ENCODE measurements at places on chromosomes 2 and 18.

DNA sequence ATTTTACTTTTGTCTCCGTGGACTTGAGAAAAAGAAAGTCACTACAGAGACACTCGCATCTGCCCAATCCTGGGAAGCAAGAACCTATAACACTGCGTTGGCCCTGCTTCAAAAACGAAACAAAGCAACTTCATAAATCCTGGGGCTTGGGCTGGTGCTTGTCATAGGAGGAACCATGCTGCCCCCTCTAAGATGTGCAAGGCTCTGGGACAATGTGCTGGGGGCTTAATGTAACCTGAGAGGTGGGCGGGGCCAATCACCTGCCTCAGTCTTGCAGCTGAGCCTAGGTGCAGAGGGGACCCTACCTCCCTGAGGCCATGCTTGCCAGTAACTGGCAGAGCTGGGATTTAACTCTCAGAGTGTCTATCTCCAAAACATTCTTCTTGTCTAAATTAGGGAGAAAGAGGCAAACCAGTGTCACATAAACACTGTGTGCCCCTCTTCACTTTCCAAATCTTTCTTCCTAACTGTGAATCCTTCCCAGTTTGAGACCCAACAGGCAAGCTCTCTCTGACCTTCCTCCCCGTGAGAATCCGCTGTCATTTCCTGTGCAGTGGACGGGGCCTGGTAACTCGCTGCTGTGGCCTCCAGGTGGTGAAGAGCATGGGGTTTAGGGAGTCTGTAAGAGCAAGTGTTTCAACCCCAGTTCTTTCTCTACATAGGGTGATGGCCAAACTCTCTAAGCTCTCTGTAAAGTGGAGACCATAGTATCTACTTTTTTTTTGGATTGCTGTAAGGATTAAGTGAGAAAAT lies 115.1 kb downstream of the ACKR3 start:
- DNase-seq: no peak

GRCh38 chr2:79855264-79856006 lies 342.6 kb downstream of the CTNNA2 start:
- DNase-seq: peak; percentile 31

- DNase-seq: no peak
Observed at GRCh38 chr2:157465554-157465953, 21.7 kb upstream of the CYTIP start.

DNA sequence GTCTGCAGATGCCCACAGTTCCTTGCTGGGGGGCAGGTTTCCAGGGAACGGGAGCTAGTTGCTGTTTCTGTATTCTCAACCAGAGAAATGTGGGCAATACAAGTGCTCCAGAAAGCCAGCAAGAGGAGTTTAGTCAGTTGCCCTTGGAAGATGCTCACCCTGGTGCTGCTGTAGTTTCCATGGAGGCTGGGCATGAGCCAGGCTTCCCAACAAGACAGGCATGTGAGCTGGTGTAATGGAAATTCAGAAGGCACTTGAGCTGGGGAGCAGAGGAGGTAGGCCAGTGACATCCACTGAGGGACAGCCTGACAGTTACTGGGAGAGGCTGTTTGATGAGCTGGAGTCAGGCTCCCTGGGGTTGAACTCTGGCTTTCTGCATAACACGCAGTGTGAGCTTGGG lies 7.7 kb downstream of the HK2 start:
- DNase-seq: no peak

DNA sequence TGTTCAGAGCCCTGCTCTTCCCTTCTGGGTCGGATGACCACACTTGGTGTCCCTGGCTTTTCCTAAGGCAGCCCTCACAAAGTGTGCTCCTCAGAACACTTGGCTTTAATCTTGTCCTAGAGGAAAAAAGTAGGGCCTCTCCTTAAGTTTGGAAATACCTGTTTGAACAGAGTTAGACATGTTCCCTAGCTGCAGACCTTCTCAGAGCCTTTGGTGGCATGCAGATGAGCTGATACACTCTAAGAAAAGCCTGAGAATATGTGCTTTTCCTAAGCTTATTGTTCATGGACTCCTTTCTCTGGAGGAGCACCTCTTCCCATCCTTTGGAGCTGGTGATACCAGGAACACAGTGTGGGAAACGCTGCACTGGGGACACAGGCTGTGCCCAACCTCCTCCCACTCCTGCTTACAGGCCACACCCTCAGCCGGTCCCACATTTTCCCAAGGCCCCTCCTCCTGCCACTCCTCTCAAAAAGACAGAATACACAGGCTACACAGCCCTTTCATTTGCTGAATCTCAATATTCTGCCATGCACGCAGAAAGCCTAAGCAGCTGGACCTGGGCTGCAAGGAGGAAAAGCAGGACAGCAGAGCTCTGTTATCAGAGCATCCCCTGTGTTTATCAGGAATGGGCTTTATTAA lies 443.6 kb downstream of the NBAS start:
- no peak for DNase-seq

DNA sequence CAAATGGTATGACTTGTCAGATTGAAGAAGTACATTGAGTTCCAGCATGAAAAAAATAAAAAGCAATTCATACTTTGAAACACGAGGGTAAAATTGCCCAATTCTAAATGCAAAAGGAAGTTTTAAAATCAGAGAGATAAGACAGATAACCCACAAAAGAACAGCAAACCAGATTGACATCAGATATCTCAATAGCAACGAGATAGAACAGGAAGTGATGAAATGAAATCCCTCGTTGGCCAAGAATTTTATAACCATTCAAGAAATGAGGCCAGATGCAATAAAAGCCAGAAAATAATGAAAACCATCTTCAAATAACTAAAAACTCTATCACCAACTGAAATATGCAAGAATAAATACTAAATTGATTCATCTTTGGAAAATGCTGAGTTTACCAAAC lies 172.8 kb downstream of the CD226 start:
- no peak for DNase-seq

DNA sequence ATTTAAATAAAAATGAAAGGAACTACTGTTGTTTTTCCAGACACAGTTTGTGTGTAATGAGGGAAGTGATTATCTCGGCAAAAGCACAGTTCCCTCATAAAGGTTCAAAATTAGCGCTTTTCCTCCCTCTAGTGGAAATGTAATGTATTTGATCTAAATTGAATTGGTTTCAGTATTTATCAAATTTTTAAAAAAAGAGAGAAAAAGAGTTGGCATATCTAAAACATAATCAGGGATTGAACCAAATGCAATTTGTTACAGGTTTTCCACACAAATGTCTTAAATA lies 37.5 kb downstream of the CMPK2 start:
- DNase-seq: peak; percentile 51

DNA sequence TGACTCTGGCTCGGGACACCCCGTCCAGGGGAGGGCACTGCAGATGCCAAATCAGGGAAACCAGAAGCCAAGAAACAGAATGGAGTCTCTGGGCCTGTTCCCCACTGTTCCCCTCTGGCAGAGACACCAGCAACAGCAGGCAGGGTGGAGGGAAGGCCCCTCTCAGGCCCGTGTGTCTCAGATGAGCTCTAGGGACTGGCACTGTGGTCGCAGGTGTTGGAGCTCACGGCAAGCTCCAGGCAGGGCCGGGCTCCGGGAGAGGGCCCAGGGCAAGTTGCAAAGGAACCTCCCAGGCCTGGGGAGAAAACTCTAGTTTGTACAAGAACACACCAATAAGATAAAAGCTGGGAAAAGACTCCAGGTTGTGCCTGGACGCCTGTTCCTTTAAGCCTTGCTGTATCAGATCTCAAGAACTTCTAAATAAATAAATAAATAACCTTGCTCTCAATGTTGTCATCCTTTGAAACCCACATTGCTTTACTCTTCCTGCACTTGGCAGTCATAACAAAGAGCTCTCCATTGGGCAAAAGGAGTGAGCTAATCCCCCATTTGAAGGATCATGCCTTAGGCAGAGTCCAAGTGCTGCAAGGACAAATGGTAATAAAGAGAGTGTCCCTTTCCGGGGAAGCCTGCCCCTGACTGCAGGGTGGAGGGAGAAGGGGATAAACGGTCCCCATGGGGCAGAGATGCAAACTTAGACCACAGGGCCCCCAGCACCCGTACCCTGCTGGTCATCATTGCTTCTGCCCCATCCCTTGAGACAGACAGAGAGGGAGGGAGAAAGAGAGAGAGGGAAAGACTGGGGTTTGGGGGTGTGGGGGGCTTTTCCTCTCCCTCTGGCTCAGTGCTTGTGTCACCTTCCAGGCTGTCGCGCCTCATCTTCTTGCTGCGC lies 33.3 kb downstream of the CNGA3 start:
- DNase-seq: no peak

GRCh38 chr2:65525616-65526231 lies 93.3 kb upstream of the SPRED2 start:
- DNase-seq: no peak

GRCh38 chr2:204051984-204052556 lies 115.5 kb downstream of the ICOS start:
- DNase-seq: no peak

GRCh38 chr18:67417864-67418523 lies 98.5 kb downstream of the DSEL start:
- peak; percentile 60 for DNase-seq

- DNase-seq: peak; percentile 91
Observed at GRCh38 chr2:74740741-74741431, 86.8 kb downstream of the SEMA4F start.

- DNase-seq: peak; percentile 46
Observed at GRCh38 chr2:208315081-208315788, 49.2 kb downstream of the PIKFYVE start.

- peak; percentile 75 for DNase-seq
Observed at GRCh38 chr2:199457147-199458008, at the start of gene SATB2. SATB2 (minus strand) TSS chr2:199457939; CDS start chr2:199456037, 1,902 bp downstream.

- no peak for DNase-seq
Observed at GRCh38 chr2:95238131-95238530, 30.8 kb downstream of the ZNF892 start.

DNA sequence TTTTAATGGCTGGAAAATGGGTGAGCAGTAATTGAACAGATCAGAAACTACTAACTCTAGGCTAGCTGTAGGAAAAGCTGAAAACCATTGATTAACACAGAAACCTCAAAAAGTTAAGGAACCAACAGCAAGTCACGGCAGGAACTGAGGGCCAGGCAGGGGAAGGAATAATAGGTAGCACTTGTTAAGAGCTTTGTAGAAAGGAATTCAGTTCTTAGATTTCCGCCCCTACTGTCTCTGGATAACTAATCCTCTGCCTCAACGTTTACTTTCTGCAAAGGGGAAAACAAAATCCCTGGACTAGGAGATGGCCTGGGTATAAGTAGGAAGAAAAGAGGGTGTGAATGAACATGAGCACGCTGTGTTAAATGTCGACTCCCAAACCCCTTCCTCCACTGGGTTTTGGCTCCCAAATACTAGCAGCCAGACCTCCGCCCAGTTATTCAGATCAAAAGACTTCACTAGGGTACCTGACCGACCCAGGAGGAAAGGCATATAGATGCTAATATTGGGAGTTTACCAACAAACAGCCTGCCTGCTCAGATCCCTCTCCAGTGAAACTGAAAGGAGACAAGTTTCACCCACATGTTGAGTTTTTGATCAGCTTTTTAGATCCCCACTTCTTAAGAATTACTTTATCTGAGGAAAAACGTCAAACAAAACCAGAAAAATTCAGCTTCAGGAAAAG lies 12.4 kb downstream of the SMAD2 start:
- DNase-seq: no peak

- no peak for DNase-seq
Observed at GRCh38 chr2:12980817-12981216, 264.1 kb downstream of the TRIB2 start.

GRCh38 chr2:71417300-71418202 lies 35.8 kb upstream of the DYSF start:
- DNase-seq: no peak

GRCh38 chr2:235498541-235498940 lies 4.7 kb downstream of the AGAP1 start:
- DNase-seq: no peak

GRCh38 chr2:157751462-157752058 lies 122.9 kb upstream of the ACVR1C start:
- no peak for DNase-seq

GRCh38 chr2:49794396-49794795 lies 640.1 kb upstream of the FSHR start:
- DNase-seq: no peak

DNA sequence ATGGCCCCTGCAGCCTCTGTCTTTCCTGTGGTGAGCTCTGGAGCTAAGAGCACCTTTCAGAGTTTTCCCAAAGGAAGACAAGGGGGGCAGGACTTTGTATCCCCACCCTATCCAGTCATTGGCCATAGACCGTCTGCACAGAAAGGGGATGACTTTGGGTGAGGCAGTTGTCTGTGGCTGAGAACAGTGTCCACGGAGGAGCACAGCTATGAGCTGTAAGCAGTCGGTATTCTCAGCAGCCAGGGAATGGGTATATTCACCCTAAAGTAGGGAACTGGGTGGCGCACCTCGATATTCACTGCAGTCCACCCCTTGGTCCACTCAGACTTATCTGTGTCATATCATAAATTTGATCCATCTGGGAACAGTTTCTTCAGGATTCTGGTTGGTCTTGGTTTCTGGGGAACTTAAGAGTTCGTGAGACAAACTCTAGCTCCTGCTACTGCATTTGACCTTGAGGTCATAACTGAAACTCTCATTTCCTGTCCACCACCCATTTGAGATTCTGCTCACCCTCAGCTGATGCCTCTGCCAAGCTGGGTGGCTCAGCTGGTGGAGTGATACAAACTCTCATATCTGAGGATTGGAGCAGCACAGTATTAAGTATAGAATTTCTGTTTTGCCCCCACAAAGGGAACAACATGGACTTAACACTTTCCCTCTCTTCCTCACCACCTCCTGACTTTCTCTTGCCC lies 45.2 kb upstream of the SCG2 start:
- DNase-seq: no peak

DNA sequence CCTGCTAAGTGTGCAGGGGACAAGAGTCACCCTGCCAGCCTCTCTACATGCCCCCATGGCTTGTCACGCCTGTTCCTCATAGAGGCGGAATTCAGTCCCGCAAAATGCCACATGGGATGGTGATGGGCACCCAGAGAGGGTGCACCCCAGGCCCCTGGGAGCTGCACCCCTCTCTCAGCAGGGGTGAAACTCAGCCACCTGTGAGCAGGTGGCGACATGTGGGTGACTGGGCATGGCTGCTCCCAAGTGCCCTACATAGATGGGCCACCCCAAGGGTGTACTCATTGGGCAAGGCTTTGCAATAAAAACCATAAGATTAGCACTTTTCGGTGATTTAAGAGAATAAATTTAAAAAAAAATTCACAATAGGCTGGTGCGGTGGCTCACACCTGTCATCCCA lies 6.3 kb downstream of the HS6ST1 start:
- DNase-seq: no peak

- no peak for DNase-seq
Observed at GRCh38 chr2:168831662-168832061, 29.2 kb downstream of the NOSTRIN start.

Data from GM03348 (cell line).